ENCODE measurements at places on chromosomes 12 and 14.

DNA sequence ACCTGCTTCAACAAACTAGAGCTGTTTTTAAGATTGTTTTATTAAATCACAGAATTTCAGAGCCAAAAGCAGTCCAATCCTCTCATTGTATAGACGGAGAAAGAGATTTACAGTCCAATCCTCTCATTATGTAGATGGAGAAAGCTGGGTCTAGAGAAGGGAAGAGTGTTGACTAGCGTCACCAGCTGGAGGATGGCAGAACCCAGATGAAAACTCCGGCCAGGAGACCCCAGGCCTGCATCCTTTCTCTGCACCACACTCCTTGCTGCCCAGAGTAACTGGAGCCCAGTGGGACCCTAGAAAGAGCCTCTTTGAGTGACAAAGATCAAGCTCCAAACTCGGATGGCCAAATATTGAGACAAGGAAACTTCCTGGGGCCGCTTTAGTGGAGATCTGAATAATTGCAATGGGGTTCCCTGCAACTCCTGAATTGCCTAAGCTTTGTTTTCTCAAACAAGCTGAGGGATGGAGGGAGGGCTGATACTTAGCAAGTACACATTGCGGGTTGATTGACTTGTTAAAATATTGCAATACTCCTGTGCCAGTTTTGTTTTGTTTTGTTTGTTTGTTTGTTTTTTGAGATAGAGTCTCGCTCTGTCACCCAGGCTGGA is 12.5 kb downstream of the AMDHD1 start:
- no peak for DNase-seq

- no peak for DNase-seq
These were observed 37.3 kb downstream of the GPR135 start for GRCh38 chr14:59427653-59428580.

GRCh38 chr14:71163842-71164629 is 256.8 kb downstream of the PCNX1 start:
- no peak for DNase-seq

- no peak for DNase-seq
These were observed 28.8 kb upstream of the INF2 start for GRCh38 chr14:104660597-104660996.

DNA sequence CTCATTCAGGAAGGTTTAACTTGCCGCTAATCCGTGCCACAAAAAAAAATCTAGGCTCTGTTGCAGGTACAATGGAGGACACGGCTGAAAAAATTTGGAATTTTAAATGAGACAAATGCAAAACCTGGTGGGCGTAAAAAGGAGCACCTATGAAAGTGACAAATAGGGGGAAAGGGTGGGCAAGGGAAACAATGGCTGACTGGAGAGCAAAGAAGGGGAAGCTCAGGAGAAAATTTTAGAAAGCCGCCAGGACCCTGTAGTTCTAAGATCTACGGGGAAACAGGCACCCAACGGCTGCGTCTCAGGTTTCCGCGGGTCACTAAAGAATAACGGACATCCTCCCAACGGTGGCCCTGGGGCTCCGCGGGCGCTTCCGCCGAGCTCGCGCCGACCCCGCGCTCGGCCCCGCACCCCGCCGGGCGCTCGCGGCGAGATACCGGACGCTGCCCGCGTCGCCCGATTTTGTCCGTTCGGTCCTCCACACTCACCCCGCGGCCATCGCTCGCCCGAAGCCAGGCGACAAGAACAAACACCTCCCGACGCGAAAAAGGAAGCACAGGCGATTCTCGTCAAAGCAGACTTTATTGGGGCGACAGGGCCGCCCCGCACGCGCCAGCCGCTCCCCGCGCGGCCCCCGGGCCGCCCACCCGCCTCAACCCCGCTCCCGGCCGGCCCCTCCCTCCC is 1.1 kb upstream of the YY1 start:
- peak; percentile 23 for DNase-seq

GRCh38 chr12:25130741-25131188 is 64.2 kb downstream of the DNAI7 start:
- peak; percentile 20 for DNase-seq

DNA sequence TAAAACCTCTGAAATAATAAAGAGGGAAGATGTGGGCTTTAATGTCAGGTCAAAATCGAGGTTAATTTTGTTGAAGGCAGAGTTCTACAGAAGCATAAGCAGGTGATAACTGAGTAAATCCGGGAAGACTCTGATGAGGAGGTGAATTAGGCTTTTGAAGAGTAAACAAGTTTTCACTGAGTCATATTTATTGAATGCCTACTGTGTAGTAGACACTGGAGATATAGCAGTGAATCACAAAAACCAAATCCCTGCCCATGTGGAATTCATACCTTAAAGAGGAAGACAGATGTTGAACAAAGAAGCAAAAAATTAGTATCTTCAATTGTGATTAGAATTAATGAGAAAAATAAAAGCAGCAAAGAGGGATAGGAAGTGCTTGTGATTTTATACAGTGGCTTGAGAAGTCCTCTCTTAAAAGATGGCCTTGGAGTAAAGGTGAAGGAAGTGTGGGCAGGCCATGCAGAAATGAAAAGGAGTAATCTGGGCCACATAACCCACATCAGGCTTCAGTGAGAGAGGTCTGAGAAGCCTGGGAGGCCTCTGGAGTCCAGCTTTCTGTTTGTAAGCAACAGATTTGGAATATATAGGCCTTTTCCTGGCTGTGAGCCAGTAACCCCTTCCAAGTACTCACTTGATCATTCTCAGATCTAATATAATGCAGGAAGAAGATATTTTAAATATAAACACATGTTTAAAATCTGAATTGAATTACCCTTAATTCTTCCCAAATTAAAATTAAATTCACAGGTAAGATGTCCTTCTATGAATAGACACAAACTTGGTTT is 46.7 kb downstream of the BHLHE41 start:
- DNase-seq: no peak

GRCh38 chr12:130700492-130701401 is 15.4 kb downstream of the RIMBP2 start:
- no peak for DNase-seq

DNA sequence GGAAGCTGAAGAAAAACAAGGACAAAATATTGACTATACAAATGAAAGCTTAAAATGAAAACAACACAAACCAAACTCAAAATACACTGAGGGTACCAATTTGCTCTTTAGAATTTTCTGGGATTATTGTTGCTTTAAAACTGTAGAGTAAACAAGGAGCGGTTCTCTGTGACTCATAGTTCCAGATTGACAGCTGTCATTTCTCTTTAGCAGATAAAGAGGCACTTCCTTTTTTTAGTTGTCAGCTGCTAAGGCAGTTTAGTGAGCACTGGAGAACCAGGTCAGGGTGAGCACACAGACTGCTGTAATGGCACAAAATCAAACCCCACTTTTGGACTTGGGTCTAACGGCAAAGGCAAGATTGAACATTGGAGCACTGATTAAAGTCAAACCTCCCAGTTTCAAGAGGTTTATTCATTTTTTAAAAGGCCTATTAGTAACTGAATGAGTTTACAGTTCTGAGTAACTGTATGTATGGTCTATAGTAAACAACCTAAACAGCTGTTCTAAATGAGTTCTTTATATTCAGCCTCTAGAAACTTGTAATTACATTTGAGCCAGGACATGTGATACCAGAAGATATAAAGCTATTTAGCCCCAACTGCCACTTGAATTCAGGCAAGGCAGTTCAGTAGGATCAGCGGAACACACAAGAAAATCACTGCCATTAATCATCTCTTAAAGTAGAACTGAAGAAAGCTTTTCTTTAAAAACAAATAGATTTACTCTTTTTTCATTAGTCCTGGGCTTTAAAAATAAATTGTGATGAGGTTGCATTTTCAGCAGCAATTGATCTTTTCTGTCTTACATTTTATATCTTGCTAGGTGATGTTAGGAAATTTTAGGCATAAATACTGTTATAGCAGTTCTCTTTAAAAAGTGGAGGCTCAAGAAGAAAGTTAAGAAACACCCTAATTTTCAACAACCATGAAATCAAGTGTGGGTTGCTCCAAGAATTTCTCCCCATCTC is 71.7 kb upstream of the PRICKLE1 start:
- DNase-seq: no peak

Measured in Caki2 (cell line).